ENCODE measurements at places on chromosomes 5 and 9.

- DNase-seq: no peak
Observed at GRCh38 chr5:96601200-96601599, 61.0 kb upstream of the CAST start.

DNA sequence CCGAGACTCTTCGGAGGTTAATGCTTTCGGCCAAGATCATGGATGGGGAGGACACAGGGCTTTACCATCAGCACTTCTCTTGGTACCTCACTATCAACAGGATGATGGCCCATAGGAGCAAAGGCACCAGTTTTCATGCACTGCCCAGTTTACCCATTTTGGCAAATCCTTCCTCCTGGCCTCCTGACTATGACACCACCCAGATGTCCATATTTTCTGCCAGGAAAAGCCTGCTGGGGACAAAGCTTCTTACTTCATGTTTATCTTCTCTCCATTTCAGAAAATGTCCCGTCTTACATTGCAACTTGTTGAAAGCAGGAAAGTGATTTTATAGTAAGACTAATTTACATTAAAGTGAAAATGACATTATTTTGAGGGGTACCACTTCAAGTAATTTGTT lies 61.4 kb upstream of the GAS1 start:
- no peak for DNase-seq

DNA sequence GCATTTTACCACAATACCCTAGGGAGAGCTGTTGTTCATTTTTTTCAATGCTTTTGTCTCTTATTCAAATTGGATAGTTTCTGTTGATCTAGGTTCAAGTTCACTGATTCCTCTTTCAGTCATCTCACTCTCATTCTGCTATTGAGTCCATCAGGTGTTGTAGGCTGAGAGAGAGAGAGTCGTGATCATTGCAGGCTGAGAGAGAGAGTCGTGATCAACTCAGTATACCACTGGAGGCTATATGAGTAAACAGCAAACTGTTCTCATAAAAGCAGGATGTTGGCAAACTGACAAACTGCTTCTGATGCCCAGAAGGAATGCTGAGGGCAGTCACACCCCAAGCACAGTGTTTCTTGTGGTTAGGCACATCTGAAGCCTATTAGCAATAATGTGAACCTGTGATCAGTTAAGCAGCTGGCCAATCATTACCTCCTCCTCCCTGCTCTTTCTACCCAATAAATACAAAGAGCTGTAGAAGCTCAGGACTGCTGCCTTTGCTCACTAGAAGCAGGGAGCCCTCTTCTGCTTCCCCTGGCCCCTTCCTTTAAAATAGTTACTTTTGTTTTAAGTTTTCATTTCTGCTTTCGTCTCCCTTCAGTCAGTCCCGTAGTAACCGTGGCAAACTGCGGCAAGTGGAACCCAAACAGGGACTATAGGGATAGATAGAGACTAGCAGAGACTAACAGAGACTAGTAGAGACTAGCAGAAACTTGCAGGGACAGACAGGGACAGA lies 476.1 kb upstream of the ACO1 start:
- DNase-seq: no peak

DNA sequence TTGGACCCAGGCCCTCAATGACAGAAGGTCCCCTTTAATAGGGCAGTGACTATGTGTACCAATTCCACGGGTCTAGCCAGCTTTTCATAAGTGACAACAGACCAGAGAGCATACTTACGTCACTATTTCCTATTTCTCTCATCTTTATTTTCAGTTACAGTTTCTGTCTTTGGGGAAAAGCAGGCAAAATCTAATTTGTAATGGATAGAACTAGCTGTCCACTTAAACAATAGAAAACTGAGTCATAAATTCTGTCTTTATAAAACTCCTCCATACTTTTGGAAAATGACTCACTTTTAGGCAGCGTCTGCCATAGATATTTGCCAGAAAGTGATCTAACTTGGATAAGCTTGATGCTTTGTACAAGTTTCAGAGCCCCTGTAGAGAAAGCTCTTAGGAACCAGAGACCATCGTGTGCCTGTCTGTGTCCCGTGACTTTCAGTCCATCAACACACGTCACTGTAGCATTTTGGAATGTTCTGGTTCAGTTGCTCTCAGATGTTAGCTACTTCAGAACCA lies 101.9 kb downstream of the F2RL2 start:
- DNase-seq: no peak

Data from nucleus accumbens (tissue), 56 donors.